ENCODE measurements at places on chromosomes 1 and 21.
A peak's percentile ranks its signal among the peaks of the same experiment; 100 is the strongest.

DNA sequence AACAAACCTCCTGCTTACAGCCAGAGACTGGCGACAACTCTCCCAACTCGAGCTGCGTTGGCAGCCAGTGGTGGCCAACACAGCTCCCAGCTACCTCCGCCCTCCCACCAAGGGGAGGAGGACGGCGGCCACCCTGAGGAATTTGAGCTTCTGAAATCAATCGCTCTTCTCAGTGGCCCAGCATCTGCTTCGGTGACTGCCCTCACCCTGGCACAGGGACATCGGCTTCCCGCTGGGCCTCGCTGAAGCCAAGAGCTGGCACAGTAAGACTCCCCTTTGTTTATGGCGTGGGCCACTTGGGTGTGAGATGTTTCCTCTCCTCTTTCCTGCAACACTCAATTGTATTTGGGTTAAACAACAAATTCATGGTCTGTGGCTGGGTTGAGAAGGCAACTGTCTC is 136.2 kb downstream of the ZBTB18 start:
- DNase-seq, result no peak

GRCh38 chr1:65056234-65056633 is 89.9 kb upstream of the JAK1 start:
- DNase-seq, result no peak

DNA sequence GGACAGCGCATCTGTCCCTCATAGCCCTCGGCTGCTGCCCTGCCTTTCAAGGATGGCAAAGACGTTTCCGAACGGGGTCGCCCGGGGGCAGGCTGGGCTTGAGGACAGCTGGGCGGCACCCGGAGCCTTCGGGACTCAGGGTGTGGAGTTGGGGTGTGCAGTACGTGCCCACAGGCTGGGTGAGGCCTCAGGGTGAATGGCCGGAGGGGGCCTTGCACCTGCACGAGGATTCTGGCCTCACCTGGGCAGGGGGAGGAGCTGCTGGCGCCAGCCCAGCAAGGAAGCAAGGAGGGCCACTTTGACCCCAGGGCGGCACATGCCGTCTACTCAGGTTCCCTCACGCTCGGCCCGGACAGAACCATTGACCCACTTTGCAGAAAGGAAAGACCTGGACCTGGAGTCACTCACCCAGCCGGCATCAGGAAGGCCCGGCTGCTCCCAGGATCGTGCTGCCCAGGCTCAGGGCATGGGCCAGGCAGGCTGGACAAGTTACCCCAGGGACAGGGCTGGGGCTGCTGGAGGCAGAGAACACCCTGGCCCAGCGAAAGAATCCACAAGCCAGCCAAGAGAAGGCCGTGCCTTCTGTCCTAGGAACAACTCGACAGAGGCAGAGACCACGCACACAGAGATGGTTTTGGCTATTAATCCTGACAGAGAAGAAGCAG is 65.1 kb upstream of the TTC34 start:
- no peak for DNase-seq

- DNase-seq, result no peak
These were observed 25.8 kb upstream of the LPAR3 start for GRCh38 chr1:84918726-84919336.

- DNase-seq, result no peak
These were observed 69.0 kb downstream of the ZNF678 start for GRCh38 chr1:227632325-227632724.

DNA sequence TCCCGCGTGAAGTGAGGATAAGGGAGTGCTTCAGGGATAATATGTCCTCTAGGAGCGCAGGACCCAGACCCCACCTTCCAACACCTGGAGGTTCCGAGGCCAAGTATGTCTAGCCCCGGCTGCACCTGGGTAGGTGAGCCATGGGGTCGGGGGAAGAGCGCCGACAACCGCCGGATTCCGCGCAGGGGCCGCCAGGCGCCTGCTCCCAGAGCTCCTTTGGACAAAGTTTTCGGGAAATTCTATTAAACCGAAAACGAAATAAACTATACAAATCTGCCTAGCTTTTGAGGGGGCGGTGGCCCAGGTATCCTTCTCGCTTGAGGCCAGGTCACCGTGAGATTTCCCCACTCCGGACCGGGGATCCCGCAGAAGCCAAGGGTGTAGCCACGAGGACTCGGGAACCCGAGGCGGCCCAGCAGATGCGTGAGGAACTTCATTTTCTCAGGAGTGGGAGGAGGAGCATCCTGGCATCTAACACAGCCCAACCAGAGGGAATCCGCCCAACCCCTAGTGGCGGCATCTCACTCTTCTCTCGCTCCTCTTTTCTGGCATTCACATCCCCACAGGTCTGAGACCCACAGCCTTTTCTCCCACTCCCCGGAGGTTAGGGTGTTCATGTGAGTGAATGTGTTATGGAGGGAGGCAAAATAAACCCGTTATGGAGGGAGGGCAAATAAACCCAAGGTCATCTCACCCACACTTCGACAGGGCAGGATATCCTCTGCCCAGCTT is 2.3 kb upstream of the DMRTA2 start:
- DNase-seq, result no peak

- DNase-seq, result peak; percentile 43
These were observed 5.0 kb downstream of the SRARP start for GRCh38 chr1:16009030-16009460.

DNA sequence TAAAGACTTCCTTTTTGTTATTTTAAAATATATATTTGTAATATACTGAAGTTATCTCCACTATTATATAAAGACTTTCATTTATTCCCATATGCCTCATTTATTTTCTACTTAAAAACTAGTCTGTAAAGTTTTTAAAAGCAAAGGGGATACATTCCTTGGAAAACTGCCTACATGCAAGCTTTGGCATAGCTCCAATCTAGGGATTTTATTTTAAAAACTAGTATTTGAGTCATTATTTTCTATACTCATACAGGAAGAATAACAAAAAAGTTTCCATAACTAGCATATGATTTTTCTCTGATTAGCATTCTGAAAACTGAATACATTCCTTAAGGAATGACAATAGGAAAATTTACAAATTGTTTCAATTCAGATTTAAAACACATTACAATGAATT is 88.9 kb downstream of the COL24A1 start:
- no peak for DNase-seq

DNA sequence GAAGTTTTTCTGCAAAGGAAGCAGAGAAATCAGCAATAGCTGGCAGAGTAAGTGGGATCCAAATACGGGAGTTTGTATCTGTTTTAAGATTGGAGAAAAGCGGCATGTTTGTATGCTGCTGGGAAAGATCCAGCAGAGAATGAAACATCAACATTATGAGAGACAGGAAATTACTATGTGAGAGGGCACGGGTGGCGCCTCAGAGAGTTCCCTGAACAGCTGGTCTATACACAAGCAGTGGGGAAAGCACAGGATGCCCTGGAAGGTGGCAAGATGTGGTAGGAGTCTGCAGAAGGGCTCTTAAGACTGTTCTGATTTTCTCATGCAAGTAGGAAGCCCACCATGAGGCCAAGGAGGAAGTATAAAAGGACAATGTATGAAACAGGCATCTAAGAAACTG is 130.4 kb downstream of the RERE start:
- DNase-seq, result no peak

DNA sequence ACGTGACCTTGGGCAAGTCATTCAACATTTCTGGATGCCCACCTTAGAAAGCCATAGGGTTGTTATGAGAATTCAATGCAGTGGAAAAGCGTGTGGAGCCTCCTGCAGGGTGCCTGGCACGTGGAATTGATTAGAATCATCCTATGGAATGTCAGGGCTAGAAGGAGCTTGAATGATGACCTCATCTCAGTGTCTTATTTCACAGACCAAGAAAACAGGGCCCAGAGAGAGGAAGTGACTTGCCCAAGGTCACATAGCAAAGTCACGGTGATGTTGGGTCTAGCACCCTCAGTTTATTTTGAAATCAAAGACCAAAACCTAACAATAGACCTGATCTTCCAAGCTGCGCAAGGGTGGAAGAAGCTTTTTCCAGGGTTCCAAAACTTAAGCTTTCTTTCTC is 6.0 kb downstream of the TRABD2B start:
- DNase-seq, result no peak

DNA sequence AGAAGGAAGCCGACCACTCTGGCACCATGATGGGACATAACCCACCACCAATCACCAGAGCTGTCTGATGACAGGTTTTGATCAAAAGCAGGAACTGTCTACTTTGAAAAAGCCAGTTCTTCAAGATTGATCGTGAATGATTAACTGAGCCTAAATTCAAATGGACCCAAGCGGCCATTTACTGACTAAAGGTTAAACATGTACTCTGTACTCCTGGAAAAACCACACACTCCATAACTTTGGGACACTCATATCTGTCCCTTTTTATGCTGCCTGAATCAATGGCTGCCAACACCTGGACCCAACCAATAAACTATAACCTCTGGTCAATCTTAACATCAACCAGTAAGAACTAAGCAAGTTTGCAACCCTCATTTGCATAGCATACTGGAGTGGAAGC is 206.6 kb downstream of the URB2 start:
- DNase-seq, result no peak

DNA sequence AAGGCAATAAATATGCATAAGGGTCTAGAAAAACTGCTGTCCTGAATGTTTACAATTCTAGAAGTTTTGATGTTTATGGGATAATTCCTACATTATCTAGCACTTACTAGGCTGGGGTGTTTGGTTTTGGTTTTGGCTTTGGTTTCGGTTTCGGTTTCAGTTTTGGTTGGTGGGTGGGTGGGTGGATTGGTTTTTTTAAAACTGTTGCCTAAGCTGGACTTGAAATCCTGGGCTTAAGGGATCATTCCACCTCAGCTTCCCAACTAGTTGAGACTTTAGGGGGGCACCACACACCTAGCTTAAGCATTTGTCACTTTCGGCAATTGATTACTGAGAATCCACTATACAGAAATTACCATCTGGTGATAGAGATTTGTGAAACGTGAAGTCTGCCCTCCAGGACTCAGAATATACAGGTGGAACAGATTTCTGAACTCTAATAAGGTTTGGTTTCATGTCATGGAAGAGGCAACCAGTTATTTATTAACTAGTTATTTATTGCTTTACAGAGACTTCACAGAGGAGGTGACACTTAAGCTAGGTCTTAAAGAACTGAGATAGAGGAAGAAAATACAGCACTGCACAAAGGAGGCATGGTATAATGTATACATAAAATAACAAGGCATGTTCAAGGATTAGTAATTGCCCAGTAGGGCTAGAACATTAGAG is 69.6 kb downstream of the PIK3R3 start:
- no peak for DNase-seq

DNA sequence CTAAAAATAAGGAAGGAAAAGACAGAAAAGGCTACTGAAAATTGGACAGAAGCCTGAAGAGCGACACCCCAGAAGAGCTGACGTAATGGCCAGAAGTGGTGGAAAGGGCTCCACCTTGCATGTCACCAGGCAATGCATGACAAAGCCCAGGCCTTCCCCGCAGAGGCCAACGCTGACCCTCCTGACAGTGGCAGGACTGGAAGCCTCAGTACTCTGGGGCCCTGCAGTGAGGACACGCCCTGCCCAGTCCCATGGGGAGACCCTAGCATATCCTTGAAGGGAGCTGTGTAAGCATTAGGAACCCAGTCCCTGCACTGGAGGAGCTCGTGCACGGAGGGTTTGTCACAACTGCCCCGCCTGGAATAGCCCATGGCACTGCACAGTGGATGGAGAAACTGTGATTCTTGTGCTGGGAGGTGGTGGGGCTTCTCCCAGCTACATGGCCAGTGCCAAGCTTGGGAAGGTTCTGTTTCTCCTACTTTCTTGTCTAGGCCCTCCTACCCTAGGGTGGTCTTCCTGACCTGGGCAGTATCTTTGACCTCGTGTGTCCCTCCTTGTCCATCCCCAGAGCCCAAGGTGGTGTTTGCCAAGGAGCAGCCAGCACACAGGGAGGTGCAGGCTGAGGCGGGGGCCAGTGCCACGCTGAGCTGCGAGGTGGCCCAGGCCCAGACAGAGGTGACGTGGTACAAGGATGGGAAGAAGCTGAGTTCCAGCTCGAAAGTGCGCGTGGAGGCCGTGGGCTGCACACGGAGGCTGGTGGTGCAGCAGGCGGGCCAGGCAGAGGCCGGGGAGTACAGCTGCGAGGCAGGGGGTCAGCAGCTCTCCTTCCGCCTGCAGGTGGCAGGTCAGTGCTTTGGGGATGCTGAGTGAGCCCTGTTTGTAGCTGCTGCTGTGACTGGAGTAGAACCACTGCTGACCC is 60.4 kb downstream of the OBSCN start:
- DNase-seq, result no peak

DNA sequence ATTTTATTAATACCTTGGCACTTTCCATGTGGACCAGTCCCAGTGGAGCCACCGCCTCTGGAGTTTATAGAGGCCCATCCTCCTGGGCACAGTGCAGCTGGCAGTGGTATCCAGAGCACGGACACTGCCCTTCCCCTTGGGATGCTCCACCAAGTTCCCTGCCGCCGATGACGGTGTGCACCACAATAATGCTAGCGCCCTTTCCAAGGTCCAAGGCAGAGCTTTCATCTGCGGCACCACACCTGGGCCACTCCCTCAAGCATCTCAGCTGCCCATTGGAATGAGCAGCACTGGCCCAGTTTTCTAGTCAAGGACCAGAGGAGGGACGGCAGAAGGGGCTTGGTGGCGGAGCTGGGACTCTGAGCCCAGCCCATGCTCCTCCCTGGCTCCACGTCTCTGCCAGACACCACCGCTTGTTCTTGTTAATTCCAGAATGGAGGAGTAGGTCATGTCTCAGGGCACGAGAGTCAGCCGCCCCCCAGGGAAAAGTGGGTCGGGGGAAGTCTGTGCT is 24.5 kb downstream of the SIM2 start:
- DNase-seq, result no peak

DNA sequence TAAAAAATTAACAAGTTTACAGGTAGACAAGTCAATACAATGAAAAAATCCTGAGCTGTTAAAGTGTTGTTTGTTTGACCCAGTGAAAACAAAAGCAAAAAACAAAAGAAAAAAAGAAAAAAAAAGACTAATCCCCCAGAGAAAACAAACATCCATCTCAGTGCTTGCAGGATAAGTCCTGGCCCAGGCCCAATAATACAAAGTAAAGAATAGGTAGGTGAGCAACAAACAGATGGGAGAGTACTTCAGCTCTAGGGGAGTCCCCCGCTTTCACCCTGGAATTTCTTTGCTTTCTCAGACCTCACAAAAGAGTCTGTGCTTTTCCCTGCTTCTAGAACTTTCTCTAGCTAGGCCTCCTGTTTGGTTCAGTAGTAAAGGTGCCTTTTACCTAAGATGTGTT is 70.3 kb downstream of the ABCA4 start:
- peak; percentile 58 for DNase-seq

GRCh38 chr1:91526496-91526895 is 25.8 kb downstream of the CDC7 start:
- DNase-seq, result no peak

GRCh38 chr1:147745271-147745670 is 15.1 kb downstream of the GJA5 start:
- DNase-seq, result no peak
